Astrocyte of the spinal cord (primary cell): ENCODE measurements at places on chromosomes 7 and 10.

- no peak for DNase-seq
These were observed 137.1 kb upstream of the MKLN1 start for GRCh38 chr7:131190581-131190980.

DNA sequence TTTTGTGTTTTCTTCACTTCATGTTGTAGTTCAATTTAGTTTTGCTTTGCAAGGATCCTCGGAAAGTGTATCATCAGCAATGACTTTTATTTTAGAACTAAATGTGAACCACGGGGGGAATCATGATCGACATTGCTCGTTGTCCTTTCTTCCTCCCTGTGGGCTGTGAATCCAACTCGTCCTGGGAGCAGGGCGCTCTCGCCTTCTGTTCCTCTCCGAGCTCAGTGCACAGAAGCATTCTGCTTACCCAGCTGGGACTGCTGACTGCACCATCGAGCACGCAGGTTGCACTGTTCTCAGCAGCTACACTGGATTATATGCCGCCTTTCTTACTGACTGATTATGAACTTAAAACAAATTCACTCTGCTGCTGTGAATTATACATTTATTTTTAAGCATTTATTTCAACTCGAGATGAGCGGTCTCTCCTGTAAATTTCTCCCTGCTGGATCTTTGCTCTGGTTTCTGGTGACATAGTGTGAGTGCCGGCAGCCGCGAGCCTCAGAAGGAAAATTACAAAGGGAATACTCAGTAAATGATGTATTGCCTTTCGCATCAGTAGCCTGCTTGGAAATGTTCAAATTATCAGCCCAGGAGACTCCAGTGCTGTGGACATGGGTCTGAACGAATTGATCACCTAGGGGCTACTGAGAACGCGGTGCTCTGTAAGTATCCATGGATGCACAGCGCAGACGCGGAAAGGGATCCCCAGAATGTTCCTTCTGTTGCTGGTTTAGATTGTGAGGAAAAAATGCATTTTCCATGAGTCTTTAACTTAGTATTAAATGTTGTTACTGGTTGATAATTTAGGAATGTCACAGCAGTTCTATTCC is 92.6 kb downstream of the PTPRE start:
- DNase-seq: no peak

DNA sequence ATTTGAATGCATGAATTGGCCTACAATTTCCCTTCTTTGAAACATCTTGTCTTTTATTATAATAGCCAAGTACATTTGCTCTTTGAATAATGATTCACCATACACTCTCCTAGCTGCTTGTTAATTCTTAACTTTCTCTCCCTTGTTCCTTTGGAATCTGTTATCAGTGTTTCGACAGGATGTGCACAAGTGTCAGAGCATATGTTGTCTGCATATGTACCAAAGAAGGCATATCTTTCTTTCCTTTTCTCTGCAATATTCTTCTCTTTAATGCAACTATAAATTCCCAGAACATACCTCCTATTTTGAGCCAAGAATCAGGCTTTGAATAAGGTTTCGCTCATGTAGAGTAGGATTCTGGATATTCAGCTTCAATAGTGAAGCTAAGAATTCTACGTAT is 848.3 kb upstream of the C7orf33 start:
- no peak for DNase-seq

DNA sequence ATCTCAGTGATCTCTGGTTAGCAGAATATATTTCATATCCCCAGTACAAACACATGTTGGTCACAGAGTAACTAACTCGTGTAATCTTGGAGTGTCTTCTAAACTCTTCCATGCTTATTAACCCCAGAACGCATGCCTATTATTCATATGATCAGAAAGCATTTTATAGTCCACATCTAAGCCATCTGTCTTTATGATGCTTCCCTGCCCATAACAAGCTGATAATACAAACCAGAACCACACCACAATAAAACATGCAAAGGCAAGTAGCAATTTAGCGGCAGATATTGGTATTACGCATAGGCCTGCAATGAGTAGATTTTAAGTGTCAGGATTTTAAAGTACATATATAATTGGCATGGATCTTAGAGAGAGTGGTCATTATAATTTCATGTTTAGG is 120.0 kb upstream of the PRKCQ start:
- no peak for DNase-seq

DNA sequence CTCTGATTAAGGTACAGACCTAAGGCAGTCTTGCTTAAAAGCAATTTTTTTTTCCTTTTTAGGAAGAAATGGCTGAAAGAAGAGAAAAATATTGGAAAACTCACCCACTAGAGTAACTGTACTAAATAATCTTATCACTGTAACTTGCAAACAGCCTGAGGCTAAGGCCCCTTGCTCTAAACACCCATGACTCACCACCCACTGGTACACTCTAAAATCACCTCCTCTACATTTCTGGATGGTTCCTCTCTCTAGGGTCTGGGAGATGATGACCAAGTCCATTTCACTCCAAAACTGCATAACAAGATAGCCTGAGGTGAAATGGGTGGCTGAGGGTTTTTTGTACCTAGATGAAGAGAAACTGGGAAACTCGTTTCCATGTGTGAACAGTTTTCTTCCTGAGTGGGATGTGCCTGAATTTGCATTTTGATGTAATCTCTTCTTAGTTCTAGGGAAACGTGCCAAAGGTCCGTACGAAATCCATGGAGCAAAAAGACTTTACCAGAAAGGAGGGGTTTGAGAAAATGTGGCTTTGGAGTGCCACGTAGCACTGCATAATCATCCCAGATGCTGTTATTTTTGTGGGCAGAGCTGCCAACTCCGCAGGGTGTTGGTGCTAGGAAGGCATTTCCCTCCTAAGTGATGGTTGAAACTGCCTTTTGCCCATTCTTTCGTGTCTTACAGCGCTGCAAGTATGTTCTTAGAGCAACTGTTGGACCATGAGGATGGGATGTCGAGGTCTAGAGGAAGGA is 113.5 kb upstream of the C10orf90 start:
- no peak for DNase-seq

- DNase-seq: no peak
These were observed 155.7 kb downstream of the PLXNA4 start for GRCh38 chr7:132420527-132420926.
